ENCODE measurements at places on chromosomes 6 and 20. TPM values are rescaled to one million over a fixed set of nuclear protein-coding genes. Genes with fewer than 3 reads are reported as not detected.

The TMEM170B gene
- 0.89 TPM for total RNA-seq

The EFCAB8 gene
- 1.5 TPM for total RNA-seq

The KIF6 gene
- total RNA-seq = not detected

The MEI4 gene
- total RNA-seq = not detected

The MED20 gene
- 22.3 TPM for total RNA-seq

The CCN6 gene
- not detected for total RNA-seq

The SAMHD1 gene
- total RNA-seq = 346 TPM

The WFDC2 gene
- not detected for total RNA-seq

The RUNX2 gene
- total RNA-seq = 3.0 TPM

The SLC22A3 gene
- total RNA-seq = not detected

DNA sequence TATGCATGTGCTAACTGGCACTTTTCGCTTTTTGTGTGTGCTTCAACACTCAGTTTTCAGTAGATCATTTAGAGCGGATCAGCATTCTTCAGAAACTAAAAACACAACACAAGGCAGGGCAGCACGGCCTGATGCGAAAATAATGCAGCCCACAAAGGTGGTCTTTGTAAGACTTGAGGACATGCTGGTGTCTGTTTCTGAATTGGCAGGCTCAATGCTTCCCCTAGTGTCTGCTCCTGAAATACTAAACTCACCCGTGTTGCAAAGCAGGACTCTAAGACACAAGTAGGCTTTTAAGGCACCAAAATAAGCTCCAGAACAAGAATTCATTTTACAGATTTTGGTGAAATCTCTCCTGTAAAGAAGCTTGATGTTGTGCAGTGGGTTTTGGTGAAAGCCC, 676.5 kb downstream of the TENT5A start:
- DNase-seq = no peak

DNA sequence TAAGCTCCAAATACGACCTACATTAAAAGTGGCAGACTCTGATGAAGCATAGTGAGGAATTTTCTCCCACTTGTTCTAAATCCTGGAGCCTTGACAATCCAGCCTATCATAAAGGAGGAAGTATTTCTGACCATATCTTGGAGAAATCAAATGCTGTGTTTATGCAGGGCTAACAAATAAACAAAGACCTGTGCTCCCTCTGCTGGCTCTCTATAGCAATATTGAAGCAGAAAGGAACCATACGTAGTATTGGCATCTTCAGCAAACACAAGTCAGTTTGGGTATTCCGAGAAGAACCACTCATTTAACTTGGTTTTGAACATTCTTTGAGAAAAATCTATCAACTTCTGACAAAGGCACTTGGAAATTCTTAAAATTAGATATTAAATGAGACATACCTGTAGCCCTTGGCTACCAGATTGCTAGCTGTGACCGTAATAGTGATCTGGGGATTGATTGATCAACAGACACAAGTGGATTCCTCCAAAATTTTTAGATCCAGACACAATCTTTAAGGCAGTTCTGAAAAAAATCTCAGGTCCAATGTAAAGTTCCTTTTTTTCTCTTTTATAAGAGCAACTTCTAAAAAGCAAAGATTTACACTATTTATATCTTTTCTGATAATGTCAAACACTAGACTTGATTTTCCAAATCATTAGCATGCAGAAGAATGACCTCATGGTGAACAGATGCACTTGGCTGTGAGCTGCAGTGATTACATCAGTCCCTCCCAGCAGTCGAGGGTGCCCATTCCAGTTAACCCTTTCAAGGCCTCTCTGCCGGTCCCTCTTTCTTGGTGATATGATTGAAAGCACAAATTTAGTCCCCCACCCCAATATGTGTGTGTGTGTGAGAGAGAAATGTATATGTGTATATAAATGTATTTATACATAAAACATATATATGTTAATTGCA, 40.2 kb downstream of the INSM1 start:
- DNase-seq = no peak

DNA sequence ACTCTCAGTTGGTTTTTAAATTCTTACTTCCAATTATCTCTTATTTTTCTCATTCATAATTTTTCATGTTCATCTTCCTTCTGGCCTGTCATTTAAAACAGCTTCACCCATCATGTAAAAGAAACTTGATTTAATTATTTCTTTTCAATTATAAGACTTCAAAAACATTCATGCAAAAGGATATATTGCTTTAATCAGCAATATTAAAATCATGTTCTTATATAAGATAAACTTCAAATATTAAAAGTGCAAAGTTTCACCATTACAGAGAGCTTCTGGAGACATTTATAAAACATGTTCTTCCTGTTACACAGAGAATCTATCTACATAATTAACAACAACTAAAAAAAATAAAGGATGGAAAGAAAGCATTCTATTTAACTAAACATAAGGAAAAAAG, 396.7 kb upstream of the RUNX2 start:
- no peak for DNase-seq

GRCh38 chr6:128099571-128100197, 198.8 kb upstream of the THEMIS start:
- no peak for DNase-seq

DNA sequence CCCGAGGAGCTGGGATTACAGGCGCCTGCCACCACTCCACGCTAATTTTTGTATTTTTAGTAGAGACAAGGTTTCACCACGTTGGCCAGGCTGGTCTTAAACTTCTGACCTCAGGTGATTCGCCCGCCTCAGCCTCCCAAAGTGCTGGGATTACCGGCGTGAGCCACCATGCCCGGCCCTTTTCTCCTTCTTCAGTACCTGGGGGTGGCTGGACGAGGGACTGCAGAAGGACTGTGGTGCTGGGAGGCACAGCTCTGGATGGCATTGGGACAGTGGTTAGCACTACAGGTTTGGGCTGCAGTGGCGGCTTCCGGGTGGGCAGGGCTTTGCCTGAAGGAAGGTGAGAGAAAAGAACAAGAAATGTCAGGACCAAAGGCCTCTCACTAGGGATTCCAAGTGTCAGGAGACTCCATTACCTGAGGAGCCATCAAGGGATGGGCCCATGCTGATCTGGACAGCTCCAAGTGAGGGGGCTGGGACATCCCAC, 7.4 kb downstream of the ATF6B start:
- no peak for DNase-seq

DNA sequence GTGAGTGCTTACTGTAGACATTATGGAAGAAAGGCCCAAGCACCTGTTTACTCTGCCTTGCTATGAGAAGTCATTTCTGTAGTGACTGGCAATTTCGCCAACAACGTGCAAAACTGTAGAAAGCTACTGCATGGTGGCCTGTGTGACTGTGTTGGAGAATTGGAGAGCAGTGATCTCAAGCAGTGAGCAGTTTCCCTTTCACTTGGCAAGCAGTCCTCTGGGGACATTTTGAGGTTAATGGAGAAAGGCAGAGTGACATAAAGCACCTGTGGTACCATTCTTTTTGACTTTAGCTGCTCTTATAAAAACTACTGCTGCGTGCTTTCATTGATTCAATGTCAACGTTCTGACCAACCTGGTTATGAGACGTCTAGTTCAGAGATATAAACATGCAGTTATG, 382.6 kb upstream of the JAG1 start:
- DNase-seq = no peak

GRCh38 chr6:138806889-138807288, 11.0 kb downstream of the ECT2L start:
- DNase-seq = no peak

- DNase-seq = peak; percentile 56
Observed at GRCh38 chr6:106103728-106104109, 17.6 kb downstream of the PRDM1 start.

DNA sequence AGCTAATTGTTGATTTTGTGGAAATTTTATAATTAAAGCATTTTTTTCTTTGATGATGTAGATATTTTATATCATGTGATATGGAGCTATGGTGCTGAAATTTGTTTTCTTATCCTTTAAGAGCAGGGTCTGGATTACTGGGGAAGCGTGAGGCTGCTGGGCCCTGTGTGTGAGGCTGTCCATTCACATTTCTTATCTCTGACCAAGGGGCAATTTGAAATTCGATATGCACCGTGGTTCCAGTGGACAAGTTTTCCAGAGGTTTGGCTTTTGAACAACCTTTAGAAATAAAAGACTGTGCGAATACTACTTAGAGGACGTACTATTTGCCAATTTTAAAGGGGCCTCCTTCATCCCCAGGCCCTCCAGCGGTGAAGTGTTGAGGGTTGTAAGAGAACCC, 3.7 kb downstream of the ERMARD start:
- DNase-seq = no peak

DNA sequence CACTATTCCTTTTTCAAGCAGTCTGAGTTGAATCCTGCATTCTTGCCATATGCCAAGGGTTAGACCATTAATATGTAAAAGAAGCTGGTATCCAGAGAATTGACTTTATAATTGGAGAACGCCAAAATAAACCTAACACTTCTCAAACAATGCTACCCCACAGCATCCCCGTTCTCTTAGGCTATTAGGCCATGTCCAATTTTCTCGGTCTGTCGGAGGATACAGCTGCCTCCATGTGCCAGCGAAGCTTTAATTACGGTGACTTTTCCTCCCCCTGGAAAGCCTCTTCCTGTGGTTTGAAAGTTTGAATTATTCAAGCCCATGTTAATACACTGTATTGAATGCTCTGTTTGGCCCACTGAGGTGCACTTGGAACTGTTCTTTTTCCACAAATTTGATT, 60.5 kb downstream of the HS3ST5 start:
- DNase-seq = no peak

GRCh38 chr6:118551063-118552053, 3.3 kb downstream of the PLN start:
- DNase-seq = no peak

Measured in activated CD8-positive, alpha-beta T cell treated with anti-CD3 and anti-CD28 coated beads, Interleukin-2, amount 10 ng/mL, durations not matched to agents 7 days and 5 days (primary cell).